ENCODE measurements at places on chromosomes 3 and 15.

DNA sequence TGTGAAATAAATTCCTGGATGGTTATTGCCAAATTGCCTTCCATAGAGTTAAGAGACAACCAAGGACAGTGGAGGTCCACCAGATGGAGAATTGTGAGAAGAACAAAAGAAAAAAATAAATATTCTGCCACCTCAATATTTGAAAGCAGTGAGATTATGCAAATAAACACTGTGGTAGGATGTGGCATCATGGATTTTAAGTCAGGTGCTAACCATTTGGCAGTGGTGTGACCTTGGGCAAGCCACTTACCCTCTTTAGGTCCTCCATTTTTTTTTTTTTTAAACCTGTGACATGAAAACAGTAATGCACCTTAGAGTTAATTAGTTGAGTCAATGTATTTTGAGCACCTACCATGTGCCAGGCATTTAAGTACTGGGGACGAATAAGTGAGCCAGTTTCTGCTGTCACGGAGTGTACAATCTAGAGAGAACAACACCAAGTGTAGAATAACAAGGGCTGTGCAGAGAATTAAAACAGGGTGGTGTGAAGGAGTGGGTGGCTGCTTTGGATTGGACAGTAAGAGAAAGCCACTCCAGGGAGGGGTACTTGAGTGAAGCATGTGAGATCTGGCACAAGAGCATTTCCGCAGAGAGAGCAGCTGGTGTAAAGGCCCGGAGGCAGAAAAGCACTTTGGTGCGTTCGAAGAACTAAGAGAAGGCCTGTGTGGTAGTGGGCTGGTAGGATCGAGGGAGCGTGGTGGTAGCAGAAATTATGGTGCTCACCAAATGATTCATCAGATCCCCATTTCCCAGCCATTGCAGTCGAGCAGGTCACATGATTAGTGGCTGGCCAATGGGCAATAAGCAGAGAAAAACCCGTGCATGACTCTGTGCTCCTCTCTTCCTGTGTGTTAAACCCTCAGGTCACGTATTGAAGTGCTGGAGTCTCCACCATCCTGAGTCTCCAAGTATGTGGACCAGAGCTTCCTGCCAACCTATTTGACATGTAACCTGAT is 39.2 kb downstream of the CCK start:
- DNase-seq, result no peak

DNA sequence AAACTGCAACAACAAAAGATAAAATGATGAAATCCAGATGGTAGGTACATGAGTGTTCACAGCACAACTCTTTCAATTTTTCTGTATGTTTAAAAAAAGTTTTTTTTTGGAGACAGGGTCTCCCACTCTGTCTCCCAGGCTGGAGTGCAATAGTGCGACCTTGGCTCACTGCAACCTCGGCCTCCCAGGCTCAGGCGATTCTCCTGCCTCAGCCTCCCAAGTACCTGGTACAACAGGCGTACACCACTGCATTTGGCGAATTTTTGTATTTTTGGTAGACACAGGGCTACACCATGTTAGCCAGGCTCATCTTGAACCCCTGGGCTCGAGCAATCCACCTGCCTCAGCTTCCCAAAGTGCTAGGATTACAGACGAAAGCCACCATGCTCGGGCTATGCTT is 18.6 kb downstream of the LRRFIP2 start:
- no peak for DNase-seq

DNA sequence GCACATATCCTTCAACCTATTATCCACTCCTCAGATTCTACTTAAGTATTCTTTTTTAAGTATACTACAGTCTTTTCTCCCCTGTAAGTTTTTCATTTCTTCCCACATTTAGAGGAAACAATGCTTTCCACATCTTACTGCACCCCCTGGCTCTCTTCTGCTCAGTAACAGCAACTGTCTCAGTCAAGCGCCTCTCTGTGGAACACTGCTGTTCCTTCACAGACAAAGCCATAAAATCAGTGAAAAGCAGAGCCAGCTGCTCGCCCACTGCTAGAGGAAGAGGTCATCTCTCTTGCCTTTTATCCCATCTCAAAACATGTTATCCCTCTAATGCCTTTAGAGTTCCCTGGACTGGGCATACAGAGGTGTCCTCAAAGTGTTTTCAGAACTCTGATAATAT is 24.8 kb downstream of the SERP1 start:
- DNase-seq, result no peak

DNA sequence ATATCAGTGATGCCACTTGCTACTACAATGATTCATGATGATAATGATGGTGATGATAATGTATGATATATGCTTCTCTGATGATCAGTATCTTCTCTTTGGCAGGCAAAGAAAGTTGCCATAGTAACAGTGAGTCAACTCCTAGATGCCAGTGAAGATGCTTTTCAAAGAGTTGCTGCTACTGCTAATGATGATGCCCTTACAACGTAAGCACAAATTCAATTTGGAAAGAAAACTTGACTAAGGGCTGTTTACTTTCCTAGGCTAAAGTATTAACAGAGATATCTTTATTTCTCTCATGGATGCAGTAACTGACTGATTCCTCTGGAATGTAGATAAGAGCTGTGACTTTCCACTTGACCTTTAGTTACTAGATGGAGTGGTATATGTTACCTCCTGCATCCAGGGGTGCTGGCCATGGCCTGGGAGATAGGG is 27.8 kb downstream of the ADGRG7 start:
- DNase-seq, result no peak

- DNase-seq, result no peak
Measured at GRCh38 chr3:40290396-40290795, 19.1 kb upstream of the EIF1B start.
